ENCODE measurements at places on chromosomes 2 and 18.

GRCh38 chr2:177064422-177064821 lies 148.2 kb upstream of the HNRNPA3 start:
- DNase-seq: no peak

DNA sequence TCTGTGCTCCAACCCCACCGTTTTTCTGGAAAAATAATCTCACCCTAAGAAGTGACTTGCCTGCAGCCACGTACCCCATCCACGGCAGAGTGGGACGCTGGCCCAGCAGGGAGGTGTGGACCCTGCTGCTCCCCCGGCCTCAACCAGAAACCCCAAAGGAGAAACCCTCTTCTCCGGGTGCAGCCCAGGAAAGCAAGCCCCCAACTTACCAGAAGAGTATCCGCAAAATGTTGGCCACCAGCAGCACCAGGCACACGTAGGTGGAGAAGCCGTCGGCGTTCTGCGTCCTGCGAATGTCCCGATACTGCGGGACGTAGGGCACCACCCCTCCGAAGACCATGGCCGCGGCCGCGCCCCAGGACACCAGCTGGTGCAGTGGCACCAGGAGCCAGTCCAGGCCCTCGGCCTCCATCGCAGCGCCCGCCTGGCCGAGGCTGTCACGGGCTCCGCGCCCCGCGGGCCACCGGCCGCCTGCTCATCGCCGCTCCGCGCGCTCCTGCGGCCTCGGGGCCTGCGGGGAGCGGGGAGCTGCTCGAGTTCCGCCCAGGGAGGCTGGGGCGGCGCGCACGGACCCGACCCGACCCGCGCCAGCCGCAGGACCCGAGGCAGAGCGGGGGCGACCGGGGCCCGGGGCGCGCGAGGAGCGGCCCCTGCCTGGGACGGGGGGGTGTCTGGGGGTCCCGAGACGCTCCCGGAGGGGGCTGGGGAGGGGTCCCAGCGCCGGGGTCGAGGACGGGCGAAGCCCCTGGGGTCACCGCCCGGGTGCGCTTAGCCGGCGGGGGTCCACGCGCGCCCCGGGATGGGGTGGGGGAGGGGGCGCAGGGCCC lies 725 bp downstream of the SLC66A2 start:
- peak; percentile 14 for DNase-seq

GRCh38 chr2:119659601-119660342 lies 19.2 kb upstream of the TMEM177 start:
- peak; percentile 36 for DNase-seq

GRCh38 chr18:80245781-80246444 lies 1.4 kb downstream of the PARD6G start:
- DNase-seq: no peak

- no peak for DNase-seq
Observed at GRCh38 chr2:10404324-10405143, 43.6 kb downstream of the ODC1 start.

DNA sequence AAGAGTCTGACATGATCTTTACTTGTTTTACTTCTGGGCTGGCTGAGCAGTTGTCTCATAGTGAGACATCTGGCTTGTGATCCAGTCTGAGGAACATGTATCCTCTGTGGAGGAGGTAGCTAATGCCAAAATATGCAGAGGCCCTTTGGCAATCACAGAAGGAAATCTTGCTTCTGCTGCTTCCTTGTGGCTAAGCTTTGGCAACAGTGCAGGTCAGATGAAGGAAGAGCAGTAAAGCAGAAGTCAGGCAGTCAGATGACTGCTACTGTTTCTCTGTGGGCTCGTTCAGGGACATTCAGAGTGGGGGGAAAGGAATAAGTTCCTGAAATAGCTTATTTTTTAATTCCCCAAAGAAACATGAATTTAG lies 22.3 kb downstream of the DOK1 start:
- no peak for DNase-seq

DNA sequence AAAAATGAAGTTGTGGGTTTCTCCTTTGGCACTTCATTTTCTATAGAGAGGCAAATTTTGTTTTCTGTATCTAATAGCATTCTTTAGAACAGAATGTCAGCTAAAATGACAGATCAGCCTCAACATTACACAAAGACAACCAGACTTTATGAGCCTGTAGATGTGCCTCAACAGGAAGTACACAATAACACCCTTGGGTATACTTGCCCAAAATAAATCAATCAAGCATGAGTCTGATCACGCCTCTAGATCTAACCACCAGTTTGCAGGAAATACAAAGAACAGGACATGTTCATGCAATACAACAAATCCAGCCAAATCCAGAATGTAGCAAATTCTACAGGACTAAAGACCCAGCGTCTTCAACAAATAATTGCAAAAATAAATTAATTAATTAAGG lies 11.2 kb upstream of the DAPL1 start:
- DNase-seq: no peak

GRCh38 chr18:56166914-56167313 lies 471.5 kb downstream of the TXNL1 start:
- no peak for DNase-seq

- DNase-seq: no peak
Observed at GRCh38 chr2:183033951-183034350, 4.3 kb downstream of the NCKAP1 start.

DNA sequence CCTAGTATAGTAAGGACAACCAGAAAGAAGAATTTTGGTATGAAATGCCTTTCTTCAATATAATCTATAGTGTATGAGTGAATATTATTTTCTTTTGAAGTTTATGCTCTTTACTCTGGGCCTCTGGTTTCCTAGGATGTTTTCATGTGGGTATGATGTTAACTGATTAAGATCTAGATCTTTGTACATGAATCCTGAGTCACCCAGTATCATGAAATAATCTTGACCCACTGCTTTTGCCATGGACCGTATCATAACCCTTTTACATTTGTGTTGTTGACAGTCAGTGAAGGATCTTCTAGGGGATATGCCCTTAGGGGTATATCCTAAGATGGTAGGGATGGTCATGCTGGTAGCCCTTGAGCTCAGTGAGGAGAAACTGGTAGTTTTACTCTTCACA lies 100.3 kb downstream of the RAB3GAP1 start:
- DNase-seq: no peak

DNA sequence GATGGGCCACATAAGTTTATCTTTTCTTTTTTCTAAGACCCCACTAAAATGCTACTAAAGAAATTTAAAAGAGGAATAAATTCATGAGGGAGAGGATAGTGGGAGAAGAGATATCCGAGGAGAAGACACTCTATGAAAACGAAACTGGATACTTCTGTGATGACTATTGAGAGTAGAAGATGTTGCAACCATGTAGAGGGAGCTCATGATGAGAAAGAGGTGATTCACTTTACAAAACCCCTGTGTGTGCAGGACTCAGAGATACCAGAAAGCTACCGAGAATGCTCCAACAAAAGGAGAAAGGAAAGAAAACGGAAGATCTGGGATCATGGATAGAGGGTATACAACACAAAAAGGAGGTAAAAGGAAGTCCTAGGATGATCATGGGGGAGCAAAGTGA lies 34.9 kb downstream of the SLC38A11 start:
- DNase-seq: no peak

- no peak for DNase-seq
Observed at GRCh38 chr2:23673830-23674679, 252.9 kb downstream of the ATAD2B start.

DNA sequence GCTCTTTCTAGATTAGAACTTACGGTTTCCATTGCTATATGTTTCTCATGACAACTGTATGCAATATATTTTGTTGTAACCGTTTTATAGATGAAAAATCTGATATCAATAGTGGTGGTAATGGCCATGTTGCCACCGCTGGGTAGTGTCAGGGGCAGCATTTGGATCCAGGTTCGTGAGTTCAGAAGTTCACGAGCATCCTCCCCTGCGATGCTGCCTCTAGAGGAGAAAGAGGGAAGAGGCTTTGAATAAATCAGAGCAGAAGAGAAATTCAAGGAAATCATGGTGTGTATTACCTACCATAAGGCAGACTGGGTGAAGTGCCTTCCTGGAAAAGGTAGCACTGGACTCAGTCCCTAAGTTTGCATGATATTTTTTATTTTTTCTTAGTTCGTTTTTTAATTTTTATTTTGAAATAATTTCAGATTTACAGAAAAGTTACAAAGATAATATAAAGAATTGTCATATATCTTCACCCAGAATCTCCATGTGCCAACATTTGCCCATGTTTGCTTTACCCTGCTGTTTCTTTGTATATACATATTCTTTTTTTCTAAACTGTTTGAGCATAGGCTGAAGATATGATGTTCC lies 3.3 kb upstream of the ZBTB7C start:
- no peak for DNase-seq

DNA sequence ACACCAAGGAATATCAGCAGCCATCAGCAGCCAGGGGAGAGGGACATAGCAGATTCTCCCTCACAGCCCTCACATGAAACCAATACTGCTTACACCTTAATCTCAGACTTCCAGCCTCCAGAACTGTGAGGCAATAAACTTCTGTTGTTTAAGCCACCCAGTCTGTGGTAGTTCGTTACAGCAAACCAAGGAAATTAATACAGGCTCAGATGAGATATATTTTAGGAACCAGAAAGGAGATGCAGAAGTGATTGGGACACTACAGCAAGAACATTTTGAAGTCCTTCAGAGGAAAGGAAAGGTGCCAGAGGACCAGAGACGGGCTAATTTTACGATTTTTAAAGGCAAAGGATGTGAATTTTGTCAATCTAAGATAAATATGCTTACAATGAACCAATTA lies 60.6 kb downstream of the IKZF2 start:
- no peak for DNase-seq

DNA sequence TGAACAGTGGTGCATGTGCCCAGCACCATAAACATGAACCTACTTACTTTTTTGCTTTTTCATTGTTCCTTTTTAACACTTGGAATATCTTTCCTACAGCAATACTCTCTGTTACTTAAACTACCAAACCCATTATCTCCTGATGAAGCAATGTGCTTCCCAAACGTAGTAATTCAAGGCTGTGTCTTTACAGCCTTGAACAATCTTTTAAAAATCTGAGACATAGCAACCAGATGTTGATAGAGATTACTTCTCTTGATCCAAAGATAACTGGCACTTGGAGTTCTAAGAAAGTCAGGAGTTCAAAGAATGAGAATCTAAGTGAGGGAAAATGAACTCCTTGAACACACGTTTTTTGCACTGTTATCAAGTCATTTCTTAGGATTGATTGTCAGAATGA lies 40.4 kb downstream of the ATP8B1 start:
- DNase-seq: no peak
